ENCODE measurements at places on chromosomes 1 and 21. TPM values are rescaled to one million over a fixed set of nuclear protein-coding genes. Genes with fewer than 3 reads are reported as not detected.

Gene FAM167B
- total RNA-seq: 1.1 TPM

Gene LEFTY2
- not detected for total RNA-seq

Gene AQP10
- not detected for total RNA-seq

Gene CD2
- total RNA-seq: 329 TPM

Gene TRIM67
- total RNA-seq: not detected

Gene SLC45A1
- 0.30 TPM for total RNA-seq

Gene OR6K3
- total RNA-seq: not detected

Gene DCST1
- total RNA-seq: not detected

Gene ZSCAN20
- total RNA-seq: 2.3 TPM

Gene PLA2G2C
- total RNA-seq: 0.40 TPM

DNA sequence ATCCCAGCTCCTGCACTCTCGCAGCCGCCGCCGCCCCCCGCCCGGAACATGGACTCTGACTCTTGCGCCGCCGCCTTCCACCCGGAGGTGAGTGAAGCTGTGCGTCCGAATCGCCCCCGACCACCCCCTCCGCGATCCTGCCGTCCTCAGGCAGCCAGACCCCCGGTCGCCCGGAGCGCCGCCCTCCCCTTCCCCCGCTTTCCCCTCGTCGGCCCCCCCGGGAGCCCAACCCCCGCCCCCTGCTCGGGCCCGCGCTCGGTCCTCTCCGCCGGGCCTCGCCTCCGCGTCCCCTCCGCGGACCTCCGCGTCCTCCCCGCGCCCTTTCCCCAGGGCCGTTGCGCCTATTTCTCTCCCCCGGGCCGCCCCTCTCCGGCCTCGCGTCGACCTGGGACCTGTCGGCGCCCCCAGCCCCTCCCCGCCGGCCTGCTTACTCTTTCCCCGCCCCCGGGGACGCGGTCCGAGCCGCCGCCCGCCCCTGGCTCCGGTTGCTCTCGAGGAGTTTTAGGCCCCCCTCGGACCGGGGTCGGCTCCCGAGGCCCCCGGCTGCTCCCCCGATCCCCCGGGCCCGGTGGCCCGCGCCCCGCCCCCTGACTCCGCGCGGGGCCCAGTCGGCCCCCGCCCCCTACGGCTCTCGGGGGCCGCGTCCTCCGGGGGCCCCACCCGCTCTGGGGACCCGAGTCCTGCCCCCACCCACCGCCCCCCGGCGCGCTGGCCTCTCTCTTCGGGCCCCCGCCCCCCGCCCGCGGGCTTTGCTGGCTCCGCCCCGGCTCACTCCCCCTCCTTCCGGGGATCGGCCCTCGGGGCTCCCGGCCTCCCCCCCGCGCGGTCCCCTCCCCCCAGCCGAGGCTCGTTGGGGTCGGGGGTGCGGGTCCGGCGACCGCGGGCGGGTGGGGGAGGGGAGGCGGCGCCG is 743 bp downstream of the PHF13 start:
- DNase-seq: peak; percentile 58

GRCh38 chr1:213649373-213649772 is 338.4 kb upstream of the PROX1 start:
- DNase-seq: no peak

DNA sequence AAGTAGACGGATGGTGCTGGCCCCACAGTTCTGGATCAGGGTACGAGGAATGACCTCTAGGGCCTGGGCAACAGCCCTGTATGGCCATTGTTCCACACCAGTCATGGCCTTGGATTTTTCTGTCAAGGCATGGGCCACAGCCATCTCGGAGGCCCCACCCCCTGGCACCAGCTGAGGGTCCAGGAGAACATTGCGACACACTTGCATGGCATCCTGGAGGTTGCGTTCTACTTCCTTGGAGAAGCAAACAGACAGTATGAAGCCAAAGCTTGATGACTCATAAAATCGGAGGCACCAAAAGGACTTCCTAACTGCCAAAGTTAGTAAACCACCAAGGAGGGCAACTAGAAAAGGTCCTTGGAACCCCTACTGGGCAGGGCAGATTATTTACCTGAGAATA is 11.9 kb upstream of the VHLL start:
- DNase-seq: no peak

- no peak for DNase-seq
These were observed 281.9 kb upstream of the POU3F1 start for GRCh38 chr1:38328278-38329035.

- peak; percentile 62 for DNase-seq
These were observed 2.7 kb upstream of the SDC3 start for GRCh38 chr1:30911059-30911954.

- DNase-seq: no peak
These were observed 665.7 kb downstream of the ADGRL2 start for GRCh38 chr1:82466416-82466815.

DNA sequence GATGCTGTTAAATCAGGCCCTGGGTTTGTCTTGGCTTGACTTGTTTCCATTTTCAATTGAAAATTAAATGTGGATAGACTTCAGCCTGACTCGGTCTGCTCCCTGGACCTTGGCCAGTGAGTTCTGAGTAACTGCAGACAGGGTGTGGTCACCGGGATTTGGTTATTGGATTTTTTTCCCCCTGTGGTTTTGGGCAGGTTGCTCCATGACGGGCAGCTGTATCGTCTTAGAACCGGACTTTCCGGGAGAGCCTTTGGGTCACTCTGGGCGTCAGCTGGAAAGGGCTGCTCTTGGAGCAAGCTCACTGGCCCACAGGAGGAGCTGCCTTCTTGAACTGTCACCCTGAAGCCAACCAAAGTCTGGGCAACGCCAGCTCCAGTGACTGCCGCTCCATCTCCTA is 75.0 kb downstream of the CLIC6 start:
- DNase-seq: no peak

DNA sequence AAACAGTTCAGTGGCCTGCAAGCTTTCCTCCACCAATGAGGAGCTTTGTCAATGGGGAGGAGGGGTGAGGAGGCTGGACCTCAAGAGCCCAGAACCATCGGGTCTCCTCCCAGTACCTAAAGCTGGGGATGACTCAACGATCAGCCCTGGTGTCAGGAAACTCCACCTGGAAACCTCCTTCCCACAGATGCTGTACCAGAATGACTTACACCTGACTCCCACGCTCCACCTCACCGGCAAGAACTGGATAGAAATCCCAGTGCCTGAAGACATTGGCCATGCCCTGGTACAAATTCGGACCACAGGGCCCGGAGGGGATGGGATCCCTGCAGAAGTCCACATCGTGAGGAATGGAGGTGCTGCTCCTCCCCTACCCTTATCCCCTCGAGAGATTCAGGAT is 11.4 kb downstream of the TMEM81 start:
- no peak for DNase-seq

- peak; percentile 60 for DNase-seq
These were observed 11.6 kb upstream of the KCNJ15 start for GRCh38 chr21:38244885-38245869.

DNA sequence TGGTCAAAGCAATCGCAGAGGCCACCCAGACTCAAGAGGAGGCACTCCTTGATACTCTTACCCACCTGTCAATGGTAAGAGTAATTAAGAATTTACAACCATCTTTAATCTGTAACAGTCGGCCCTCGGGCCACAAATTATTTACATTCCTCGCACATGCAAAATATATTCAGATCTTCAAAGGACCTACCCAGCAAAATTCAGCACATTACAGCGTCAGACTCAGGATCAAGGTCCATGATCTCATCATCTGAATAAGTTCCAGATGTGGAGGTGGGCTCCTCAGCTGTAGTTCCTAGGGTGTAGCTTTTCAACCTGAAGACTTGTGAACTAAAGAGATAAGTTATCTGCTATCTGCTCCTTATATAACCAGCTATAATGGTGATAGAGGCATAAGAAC is 17.1 kb upstream of the RNF11 start:
- DNase-seq: no peak

DNA sequence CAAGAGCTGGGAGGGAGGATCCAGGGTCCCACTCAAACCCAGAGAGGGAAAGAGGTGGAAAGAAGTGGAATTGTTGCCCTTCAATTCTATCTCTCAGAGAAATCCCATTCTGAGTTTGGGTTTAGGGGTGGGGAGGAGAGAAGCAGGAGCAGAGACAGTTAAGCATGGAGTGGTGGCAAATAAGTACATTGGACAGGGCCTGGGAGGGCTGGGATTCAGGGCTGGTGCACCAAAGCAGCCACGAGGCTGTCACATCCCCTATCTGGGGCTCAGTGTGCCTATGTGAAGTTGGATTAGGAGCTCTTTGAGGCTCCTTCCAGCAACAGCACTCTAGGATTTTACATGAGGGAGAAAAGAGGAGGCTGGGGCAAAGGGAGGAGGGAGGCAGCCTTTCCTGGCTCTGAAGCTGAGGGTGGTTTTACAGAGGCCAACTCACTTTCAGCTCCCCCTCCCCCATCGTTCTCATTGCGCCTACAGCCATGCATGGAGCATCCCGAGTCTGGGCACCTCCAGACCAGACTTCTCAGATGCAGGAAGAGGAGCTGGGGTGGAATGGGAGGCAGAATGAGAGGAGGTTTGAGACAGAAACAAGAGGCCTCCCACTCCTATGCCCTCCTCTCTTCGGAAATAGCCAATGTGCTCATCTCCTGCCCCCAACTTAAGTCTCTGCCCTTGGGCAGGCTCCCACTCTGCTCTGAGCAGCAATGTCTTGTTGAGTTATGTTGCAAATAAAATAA is 3.0 kb upstream of the SYT6 start:
- DNase-seq: no peak

DNA sequence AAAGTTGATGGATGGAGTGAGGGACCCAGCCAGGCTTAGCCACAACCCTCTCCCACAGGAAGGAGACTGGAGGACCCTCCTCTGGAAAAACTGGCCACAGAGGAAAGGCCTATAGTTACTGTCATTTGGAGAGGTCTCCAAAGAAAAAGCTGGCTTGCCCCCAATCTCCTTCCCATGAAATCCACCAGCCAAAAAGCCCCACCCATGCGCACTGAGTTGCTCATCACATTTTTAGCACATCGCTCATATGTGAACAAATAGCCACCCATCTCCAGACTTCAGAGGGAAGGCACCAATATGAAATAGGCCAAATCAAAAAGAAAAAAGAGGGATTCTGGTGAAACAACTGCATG is 36.9 kb upstream of the QSOX1 start:
- DNase-seq: no peak

DNA sequence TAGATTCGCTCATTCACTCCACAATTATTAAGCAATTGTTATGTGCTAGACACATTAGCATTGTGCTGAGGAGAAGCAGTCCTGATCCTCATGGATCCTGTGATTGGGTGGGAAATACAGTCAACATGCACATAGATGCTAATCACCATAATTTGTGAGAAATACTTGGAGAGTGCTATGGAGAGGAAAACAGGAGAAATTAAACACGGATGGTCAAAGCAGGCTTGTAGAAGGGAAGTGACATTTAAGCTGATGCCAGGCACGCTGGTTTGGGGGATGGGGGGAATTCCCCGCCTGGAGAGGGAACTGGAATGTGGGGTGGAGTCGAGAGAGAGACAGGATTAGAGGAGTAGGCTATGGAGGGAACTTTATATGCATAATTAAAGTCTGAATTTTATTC is 52.2 kb upstream of the L1TD1 start:
- no peak for DNase-seq

DNA sequence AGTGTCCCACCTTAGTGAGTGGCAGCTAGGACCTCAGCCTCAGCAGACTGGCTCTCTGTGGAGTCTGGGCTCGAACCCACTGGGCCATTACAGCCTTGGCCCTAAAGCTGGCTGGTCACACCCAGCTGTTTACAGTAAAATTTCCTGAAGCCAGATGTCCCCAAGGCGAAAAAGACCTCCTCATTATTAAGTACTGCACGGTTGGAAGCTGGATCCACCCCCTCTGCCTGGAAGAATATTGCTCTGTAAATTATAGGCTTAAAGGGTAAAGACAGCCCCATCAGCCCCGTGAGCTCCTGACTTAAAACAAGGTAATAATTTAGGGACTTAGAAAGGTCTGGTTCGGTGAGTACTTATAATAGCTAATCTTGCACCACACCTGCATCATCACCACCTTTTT is 30.3 kb upstream of the TMEM51 start:
- no peak for DNase-seq

DNA sequence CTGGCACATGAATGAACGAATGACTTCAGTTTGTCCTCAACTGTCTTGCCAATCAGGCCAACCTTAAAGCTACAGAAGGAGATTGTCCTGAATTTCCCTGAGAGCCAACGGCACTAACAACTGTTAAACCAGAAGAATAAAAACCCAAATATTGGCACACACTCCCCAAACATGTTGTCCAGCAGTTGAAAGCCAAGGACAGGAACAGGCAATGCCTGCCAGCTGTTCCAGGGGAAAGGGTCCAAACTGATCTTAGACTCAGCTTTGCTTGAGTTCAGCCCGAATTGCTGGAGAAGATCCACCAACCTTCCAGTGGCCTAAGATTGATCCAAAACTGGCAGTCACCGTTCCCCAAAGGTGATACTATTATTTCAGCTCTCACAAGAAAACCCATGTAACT is 22.4 kb upstream of the AHCTF1 start:
- DNase-seq: no peak

- no peak for DNase-seq
These were observed 52.9 kb upstream of the SSBP3 start for GRCh38 chr1:54459140-54459539.

GRCh38 chr1:228982637-228983036 is 247.4 kb downstream of the RHOU start:
- DNase-seq: no peak

DNA sequence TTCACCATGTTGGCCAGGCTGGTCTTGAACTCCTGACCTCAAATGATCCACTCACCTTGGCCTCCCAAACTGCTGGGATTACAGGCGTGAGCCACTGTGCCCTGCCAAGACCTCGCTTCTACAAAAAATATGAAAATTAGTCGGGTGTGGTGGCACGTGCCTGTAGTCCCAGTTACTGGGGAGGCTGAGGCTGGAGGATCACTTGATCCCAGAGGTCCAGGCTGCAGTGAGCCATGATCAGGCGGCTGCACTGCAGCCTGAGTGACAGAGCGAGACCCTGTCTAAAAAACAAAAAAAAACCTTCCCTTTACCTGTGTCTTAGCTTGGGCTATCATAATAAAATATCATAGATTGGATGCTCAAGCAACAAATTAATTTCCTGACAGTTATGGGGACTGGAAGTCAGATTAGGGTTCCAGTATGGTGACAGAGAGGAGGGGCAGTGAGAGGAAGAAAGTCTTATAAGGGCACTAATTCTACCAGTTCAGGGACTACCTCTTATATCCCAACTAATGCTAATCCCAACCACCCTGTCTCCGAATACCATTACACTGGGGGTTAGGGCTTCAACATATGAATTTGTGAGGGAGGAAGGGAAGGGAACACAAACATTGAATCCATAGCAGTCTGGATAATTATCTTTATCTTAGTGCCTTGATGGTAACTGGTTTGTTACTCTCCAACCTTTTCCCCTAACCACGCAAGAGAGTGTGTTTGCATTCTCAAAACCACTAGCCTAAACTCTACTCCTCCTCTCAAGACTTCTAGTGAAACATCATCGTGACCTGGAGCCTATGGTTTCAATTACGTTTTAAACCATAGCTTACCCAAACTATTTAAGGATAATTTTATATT is 1.0 kb upstream of the NAXE start:
- DNase-seq: no peak

All from activated CD4-positive, alpha-beta memory T cell treated with anti-CD3 and anti-CD28 coated beads, Interleukin-2, amount 10 ng/mL, durations not matched to agents 7 days and 5 days (primary cell).